ENCODE measurements at places on chromosomes 1 and 21.

- DNase-seq: peak; percentile 43
These were observed 14.1 kb downstream of the DNASE2B start for GRCh38 chr1:84412316-84412942.

DNA sequence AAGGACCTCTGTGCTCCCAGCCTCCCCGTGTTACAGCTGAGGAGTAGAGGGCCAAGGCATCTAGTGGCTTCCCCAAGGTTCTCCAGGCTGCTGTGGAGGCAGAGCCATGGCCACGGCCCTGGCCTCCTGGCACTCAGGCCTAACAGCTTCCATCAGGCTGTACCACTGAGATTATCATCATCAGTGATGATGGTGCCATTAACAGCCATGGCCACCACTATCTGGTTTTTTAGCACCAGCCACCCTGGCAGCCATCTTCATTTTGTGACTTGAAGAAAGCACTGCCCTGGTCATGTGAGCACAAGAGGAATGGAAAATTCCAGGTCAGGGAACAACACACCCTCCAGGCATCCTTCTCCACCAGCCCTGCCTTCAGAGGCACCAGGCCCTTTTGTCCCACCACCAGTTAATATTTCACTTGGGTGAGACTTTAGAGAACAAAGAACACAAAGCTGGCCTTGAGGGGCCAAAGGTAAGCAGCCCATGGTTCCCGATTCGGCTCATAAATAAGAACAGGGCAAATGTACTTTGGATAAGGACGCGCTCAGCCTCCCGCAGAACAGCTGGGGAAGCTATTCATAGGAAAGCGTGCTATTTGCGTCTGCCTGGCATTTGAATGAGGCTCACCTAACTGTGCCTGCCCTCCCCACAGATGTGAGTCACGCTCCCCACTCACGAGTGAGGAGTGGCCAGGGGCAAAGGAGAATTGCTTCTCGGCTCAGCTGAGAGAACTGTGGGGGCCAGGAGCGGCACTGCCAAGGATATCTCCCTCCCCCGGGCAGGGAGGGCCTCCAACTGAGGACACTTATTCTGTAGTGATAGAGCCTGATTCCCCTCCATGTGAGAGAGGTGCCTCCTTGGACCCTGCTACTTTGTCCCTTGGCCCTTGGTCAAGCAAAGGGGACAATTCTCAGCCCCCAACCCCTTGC is 95.6 kb downstream of the CD58 start:
- DNase-seq: no peak

- peak; percentile 68 for DNase-seq
These were observed 255.8 kb upstream of the CACYBP start for GRCh38 chr1:174743654-174744561.

DNA sequence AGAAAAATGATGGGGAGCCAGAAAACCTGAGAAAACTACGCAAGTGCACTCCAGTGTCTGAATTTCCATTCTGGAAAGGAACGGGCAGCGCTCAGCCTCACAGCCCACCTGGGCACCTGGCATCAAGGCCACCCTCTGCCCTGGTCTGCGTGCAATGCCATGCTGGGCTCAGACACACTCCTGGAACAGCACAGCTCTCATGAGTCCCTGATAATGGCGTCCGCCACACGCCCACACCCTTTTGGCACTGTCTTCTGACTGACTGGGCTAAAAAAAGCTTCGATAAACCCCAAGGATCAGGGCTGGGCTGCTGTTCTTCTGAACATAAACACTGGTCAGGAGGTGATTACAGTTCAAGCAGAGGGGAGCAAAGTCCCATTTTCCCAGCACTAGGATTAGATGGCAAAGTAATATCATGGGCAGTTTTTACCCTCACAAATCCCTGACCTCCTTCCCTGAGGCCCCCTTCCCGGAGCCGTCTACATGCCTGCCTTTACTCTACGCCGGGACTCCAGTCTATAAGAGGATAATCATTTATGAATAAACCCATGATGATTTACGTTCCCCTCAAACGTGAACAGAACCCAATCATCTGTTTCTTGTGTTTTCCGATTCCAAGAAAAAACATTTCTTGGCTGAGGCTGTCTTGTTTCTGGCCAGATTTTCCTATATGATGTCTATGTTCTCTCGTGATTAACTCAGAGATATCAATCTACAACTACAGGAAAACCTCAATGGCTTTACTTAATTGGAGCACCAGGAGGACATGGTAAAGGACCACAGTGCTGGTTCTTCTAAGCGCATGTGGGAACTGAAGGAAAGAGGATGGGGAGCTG is 22.6 kb downstream of the RCAN1 start:
- DNase-seq: peak; percentile 47

DNA sequence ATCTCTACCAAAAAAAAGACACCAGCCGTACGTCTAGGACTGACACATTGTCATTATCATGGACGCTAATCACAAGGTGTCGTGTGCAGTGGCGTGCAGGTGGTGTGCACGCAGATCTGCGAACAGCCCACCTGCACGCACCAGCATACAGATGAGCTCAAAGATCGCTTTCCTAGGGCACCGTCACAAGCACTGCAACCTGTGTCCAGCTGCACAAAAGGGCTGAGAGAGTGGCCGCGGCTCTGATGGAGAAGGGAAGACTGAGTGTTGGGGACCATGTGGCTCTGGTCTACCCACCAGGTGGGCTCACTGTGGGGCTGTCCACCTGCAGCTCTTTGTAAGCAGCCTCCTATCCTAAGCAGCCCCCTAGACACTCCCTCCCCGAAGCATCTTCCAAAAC is 50.9 kb downstream of the S100B start:
- no peak for DNase-seq

DNA sequence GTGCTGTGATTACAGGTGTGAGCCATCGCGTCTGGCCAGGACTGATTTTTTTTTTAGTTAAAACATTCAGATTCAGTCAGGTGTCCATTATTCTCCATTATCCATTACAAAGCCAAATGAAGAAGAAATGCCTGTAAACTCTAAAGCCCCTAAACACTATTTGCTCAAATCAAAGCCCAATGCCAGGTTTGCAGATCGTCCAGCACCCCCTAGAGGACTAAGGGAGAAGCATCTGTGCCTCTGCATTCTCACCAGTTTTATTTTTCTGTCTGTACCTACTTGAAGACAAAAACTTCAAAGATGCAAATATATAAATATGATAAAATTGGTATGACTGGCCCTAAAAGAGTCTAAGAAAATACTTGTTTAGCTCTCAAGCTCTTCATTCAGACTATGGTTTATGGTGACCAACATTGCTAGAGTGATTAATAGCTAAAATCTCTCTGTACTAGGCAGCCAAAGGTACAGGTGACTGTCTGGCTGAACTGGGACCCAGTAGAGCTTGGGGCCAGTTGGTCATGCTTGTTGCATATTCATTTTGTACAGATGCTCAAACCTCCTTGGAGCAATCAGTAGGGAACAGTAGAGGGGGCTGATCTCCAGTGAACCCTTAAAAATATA is 138.4 kb downstream of the SYT2 start:
- DNase-seq: peak; percentile 66

DNA sequence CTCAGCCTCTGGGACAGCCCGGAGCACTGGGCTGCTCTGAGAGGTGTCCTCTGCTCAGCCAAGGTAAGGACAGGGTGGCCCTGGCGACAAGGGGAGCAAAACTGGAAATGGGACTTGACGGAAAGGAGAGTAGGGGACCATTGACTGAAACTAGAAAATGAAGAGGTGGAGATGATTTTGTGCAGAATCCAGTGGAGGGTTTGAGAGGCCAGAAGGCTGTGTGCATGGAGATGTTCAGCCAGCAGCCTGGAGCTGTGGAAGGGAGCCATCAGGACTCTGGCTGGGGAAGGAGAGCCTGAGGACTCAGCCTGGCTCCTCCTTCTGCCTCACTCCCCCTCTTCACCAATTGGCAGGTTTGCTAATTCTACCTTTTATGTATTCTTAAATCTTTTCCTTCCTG is 114.2 kb downstream of the EDEM3 start:
- no peak for DNase-seq

DNA sequence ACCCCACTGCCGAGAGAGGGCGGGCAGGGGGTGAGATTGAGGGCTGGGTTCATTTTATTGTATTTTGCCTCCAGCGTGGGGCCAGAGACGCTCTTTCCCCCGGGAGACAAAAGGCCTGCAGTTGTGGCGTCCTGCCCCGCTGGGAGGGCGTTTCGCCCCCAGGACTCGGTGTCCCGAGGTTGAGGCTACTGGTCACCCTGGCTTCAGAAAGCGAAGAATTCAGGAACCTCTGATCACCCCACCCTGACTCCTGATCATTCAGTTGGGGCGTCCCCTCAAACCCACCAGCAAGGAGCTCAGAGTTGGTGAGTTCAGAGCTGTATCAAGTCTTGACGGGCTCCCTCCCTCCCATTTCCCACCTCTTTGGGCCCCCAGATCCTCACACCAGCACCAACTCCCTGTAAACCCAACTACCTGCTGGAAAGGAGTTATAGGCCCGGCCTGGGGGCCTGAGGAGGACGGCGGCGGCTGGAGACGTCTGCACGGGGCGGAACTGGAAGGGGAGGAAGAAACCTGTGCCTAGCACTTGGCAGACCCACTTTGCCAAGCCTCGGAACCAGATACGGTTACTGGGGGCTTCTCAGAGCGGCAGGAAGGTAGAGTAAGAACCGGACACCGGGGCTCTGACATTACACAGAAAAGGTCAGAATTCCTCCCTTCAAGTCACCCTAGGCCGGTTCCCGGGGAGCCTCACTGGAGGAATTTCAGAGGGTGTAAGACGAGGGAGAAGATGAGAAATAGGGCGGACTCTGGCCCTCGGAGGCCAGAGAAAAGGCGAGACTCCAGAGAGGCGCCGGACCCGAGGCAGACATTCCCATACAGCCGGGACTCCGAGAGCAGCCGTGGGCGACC is 761 bp upstream of the PAX7 start:
- no peak for DNase-seq

DNA sequence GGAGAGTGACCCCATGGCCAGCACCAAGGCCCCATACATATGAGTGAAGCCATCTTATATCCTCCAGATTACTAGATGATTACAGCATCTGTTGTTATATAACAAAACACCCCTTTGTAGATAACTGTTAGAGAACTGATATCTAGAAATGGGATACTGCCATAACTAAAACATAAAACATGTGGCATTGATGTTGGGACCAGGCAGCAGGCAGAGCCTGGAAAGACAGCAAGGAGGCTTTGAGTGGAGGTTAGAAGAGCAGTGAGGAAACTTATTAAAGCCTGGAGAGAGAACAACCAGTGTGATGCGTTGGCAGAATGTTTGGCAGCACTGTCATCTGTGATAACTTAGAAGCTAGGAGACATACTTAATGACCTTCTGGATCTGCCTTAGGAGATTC is 5.5 kb upstream of the ZMYM6 start:
- no peak for DNase-seq

GRCh38 chr1:226310637-226311195 is 1.8 kb upstream of the LIN9 start:
- no peak for DNase-seq

All from GM23248 (cell line).